ENCODE measurements at places on chromosomes 1 and 21. TPM values are rescaled to one million over a fixed set of nuclear protein-coding genes. Genes with fewer than 3 reads are reported as not detected.

DNA sequence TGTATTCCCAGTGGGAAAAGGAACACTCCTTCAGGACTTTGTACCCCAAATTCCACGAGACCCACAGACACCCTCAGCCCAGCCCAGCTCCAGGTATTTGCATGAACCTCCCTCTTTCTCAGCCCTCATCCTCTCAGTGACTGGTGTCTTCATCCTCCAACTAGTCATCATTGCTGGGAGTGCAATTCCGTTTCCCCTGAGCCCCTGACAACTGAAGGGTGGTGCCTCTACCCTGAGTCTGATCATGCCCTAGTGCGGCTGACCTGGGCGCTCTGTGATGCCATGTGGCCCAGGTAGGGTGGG lies 3.8 kb upstream of the ZNF692 start:
- no peaks in the 10 kb centered on the region for H3K36me3 ChIP-seq
- DNase-seq, result no peak
- H3K4me3 ChIP-seq, result peak overlapping the region; percentile 65
- H3K4me1 ChIP-seq, result peaks cover 21% of the 10 kb centered on the region

DNA sequence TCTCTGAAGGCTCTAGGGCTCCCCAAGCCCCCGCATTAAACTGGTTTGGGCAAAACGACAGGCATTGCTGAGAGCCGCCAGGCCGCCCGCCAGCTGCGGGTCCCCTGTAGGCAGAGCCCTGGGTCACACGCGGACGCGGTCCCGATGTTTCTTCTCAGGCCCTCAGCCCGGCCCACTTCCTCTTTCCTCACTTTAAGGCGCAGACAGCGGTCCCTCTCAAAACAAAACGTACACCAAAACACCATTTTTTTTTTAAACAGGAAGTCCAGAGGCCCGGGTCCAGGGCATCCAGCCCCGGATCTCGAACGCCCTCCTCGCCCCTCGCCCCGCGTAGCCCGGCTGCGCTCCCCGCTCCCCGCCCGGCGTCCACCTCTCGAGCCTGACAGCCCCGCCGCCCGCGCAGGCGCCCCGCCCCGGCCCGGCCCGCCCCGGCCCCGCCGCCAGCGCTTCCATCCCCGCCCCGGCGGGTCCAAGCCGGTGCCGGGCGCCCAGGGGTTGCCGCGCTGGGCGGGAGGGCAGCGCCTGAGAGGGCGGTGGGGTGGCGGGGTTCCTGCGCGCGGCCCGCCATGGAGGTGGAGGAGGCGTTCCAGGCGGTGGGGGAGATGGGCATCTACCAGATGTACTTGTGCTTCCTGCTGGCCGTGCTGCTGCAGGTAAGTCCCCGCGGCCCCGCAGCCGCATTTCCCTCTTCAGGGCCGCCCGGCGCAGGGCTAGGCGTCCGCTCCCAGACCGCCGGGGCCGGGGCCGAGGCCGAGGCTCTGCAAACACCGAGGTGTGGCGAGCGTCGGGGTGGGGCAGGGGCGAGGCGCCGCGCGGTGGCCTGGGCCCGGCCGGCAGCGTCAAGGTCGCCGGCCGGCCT lies at the start of gene SLC22A15:
Gene SLC22A15 (plus strand): TSS at position 452 of the 859 bp plus-strand sequence. CDS start 115 bp downstream, at position 567.
- no peaks in the 10 kb centered on the region for H3K4me1 ChIP-seq
- no peaks in the 10 kb centered on the region for H3K36me3 ChIP-seq
- DNase-seq, result peak; percentile 92
- H3K4me3 ChIP-seq, result peak within 1 kb of the TSS; percentile 62

DNA sequence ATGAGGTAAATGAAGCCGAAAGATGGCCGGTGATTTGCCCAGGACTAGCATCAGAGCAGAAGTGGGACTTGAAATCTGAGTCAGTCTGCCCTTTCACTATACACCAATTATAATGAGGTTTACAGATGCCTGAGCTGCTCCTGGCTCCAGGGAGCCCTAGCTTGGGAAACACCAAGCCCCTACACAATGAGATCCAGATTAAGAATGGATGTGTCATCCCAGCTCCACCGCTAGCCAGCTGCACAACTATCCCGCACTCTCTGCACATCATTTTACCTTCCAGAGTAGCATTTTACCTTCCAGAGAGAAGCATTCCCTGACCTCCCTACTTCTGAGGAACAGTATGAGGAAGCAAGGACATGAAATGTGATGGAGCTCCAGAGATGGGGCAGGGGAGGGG lies 27.0 kb downstream of the SERTAD4 start:
- no peak overlapping the region for H3K4me3 ChIP-seq
- H3K4me1 ChIP-seq, result no peaks in the 10 kb centered on the region
- H3K27ac ChIP-seq, result no peak overlapping the region
- DNase-seq, result no peak
- H3K36me3 ChIP-seq, result no peaks in the 10 kb centered on the region
- no peaks in the 10 kb centered on the region for H3K27me3 ChIP-seq

- H3K36me3 ChIP-seq, result no peaks in the 10 kb centered on the region
- H3K27ac ChIP-seq, result no peak overlapping the region
- no peak overlapping the region for H3K4me3 ChIP-seq
- H3K4me1 ChIP-seq, result no peaks in the 10 kb centered on the region
Measured at GRCh38 chr21:16829532-16829931, 683.3 kb upstream of the CXADR start.

DNA sequence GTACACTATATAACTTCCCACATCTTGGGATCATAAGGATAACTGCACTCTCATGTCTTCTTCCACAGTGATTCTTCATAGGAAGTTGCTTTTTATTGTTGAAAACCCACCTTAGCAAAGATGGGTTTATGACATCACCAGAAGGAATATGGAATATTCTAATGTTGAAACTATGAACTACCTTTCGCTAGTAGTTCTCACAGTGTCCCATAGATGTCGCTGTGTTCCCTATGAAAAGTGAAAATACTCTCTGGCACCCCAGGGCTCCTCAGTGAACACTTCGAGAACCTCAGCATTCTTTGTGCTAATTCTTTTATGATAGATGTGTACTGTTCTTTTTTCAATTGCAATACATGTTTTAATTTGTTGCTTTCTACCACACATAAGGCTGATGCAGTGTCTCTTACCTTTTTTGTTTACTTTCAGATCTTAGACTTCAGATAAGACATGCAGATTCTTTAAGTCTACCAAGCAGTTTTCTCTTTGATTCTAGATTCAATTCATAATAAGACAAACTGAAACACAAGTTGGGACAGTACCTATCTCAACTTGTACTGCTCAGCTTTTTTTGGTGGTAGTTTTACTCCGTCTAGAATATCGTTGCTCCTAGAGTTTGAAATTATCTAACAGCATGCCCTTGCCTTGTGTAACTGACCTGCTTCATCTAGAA lies 90.8 kb downstream of the GTF2B start:
- H3K4me3 ChIP-seq, result no peak overlapping the region
- H3K36me3 ChIP-seq, result peaks cover 41% of the 10 kb centered on the region
- no peaks in the 10 kb centered on the region for H3K27me3 ChIP-seq
- DNase-seq, result no peak
- H3K27ac ChIP-seq, result no peak overlapping the region
- H3K4me1 ChIP-seq, result no peaks in the 10 kb centered on the region

DNA sequence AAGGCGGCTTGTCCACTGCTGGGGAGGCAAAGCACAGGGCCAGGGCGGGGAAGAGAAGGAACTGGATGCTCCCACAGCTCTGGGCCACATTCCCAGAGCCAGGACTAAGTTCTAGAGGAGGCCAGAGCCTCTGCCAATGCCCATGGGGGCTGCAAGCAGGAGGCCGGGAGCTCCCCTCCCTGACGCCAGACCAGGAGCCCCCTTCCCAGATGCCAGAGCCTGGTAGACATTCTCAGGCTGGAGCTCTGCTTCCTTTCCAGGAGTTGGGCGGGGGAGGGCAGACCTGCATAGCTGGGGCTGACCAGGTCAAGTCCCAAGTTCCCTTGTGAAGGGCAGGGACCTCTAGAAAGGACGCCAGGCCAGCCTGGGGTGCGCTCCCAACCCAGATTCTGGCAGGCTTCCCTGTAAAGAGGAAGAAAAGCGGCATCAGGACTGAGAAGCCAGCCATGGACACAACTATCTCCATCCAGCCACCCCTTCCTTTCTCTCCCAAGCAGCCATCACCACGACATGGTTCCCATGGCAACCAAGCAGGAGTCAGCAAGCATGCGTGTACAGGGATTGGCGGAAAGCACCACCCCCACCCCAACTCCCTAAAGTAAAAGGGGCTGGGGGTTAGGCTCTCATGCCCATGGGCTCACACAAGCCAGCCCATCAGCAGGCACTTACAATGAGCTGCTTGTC lies 13.4 kb downstream of the KIF21B start:
- no peak overlapping the region for H3K4me3 ChIP-seq
- no peaks in the 10 kb centered on the region for H3K36me3 ChIP-seq
- no peak overlapping the region for H3K27ac ChIP-seq
- DNase-seq, result no peak
- H3K27me3 ChIP-seq, result no peaks in the 10 kb centered on the region
- H3K4me1 ChIP-seq, result peaks cover 19% of the 10 kb centered on the region

The WLS gene
- 89.8 TPM for total RNA-seq

The IFNGR2 gene
- 69.3 TPM for total RNA-seq
